Activated T-helper 9 cell treated with anti-CD3 and anti-CD28 coated beads, Interleukin-2, amount 50 U/mL, for 16 hours (primary cell): ENCODE measurements at places on chromosomes 5 and 9.

DNA sequence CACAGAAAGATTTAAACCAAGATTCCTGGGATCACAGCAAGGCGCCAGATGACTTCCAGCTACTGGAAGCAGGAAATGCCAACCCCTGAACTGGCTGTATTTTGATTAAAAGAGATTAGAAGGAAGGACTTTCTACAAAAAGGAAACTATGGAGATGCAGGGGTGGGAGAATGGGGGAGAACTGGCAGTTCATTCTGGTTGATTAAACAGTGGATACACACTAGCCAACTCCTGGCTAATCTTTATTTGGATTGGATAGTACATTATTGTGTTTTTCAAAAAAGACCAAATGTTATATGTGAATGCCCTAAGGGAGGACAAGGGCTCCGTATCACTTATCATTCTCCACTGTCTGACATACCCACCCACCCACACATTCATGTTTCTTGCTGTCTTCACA lies 93.2 kb downstream of the CDO1 start:
- no peak for DNase-seq

- DNase-seq, result no peak
Observed at GRCh38 chr9:36840898-36841536, 193.1 kb downstream of the PAX5 start.

DNA sequence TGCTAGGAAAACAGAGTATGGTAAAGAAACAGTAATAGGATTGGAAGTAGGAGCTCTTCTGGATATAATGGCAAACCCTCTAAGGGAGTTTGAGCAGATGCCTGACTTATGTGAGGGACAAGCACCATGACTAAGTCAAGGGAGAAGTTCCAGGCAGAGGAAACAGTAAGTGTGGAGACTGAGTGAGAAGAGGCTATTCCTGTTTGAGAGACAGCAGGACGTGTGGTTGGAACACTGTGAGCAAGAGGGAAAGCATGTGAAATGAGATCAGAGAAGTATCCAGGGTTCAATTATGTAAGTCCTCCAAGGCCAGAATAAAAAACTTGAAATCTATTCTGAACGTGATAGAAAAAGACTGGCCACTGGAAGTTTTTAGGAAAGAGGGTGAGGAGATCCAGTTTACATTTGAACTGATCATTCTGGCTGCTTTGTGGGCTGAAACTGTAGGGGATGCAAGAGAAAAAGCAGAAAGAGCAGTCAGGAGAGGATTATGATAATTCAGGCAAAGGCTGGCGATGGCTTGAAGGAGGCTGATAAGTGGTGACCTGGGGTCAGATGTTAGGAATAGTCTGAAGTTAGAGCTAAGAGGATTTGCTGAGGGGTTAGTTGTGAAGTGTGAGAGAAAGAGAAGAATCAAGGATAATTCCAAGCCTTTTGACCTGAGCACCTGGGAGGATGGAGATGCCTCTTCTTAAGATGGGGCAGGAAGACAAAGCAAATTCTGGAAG lies 19.2 kb downstream of the DMAC1 start:
- DNase-seq, result no peak

DNA sequence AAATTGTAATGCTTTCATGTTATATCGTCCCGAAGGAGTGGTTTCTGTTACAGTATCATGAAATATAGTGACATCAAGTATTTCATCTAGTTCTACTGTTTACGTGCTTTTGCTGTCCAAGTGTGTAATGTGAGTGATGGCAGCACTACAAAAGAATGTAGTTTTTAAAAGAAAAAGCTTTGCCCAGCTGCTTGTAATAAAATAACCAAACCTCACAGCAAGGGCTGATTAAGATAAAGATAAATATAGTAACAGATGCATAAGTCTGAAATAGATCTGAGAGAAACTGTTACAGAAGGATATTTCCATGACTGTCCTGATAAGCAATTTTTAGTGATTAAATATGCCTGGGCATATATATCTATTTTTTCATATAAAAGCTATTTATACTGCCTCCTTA lies 106.4 kb downstream of the AUH start:
- no peak for DNase-seq

GRCh38 chr9:130255631-130256134 lies 9.9 kb upstream of the HMCN2 start:
- DNase-seq, result no peak

- DNase-seq, result no peak
Observed at GRCh38 chr9:17962747-17963146, 383.9 kb downstream of the SH3GL2 start.

- no peak for DNase-seq
Observed at GRCh38 chr9:38232895-38233294, 159.6 kb upstream of the ALDH1B1 start.

DNA sequence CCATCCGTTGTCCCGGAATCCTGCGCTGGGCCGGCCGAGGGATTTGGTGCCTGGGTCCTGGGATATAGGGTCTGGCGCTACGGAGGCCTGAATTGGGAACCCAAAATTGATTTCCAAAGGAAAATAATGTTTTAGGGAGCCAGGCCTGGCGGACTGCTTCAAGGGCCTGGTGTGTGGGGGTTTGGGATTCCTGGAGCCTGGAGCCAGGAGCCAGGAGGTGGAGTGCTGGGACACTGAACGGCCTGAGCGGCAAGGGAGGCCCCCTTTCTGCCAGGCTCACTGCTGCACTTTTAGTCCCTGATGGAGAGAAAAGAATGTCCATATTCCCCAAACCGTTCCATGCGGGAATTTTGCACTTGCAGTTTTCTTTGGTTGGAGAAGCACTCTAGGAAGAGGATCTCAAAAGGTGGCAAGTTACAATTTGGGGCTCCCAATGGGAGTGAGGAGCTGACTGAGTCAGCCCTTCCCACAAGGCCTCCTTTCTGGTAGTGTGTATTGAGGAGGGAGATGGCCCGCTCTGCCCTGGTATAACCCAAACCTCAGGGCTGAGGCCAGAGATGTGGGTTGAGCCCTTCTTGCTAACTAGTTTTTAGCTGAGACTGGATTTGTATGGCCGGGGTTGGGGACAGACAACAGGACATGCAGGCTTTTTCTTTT lies 2.2 kb downstream of the LMX1B start:
- DNase-seq, result no peak
